Calu3 (cell line): ENCODE measurements at places on chromosomes 3 and 15. TPM values are rescaled to one million over a fixed set of nuclear protein-coding genes. Genes with fewer than 3 reads are reported as not detected.

GRCh38 chr3:32403663-32404062 is 12.0 kb downstream of the CMTM7 start:
- H3K4me1 ChIP-seq: peaks cover 80% of the 10 kb centered on the region
- H3K27ac ChIP-seq: peak overlapping the region; percentile 98
- H3K27me3 ChIP-seq: no peaks in the 10 kb centered on the region

- H3K4me3 ChIP-seq: peak overlapping the region; percentile 47
- H3K36me3 ChIP-seq: peaks cover 5% of the 10 kb centered on the region
- DNase-seq: peak; percentile 43
- H3K4me1 ChIP-seq: peaks cover 38% of the 10 kb centered on the region
Observed at GRCh38 chr3:64908251-64908685, 220.5 kb upstream of the ADAMTS9 start.

The LIPC gene
- total RNA-seq: 0.49 TPM in 1 of 2 replicates, not detected in the other

The HSPBAP1 gene
- total RNA-seq: 8.1 and 8.9 TPM in 2 replicates

- H3K4me3 ChIP-seq: no peak overlapping the region
- peaks cover 45% of the 10 kb centered on the region for H3K4me1 ChIP-seq
- H3K27ac ChIP-seq: no peak overlapping the region
- no peaks in the 10 kb centered on the region for H3K27me3 ChIP-seq
- DNase-seq: no peak
- H3K36me3 ChIP-seq: no peaks in the 10 kb centered on the region
Observed at GRCh38 chr15:65956899-65957298, 87.6 kb downstream of the RAB11A start.

GRCh38 chr15:38226608-38227266 is 25.9 kb upstream of the SPRED1 start:
- H3K27ac ChIP-seq: no peak overlapping the region
- H3K27me3 ChIP-seq: no peaks in the 10 kb centered on the region
- H3K36me3 ChIP-seq: no peaks in the 10 kb centered on the region
- peak; percentile 65 for DNase-seq
- H3K4me1 ChIP-seq: no peaks in the 10 kb centered on the region

DNA sequence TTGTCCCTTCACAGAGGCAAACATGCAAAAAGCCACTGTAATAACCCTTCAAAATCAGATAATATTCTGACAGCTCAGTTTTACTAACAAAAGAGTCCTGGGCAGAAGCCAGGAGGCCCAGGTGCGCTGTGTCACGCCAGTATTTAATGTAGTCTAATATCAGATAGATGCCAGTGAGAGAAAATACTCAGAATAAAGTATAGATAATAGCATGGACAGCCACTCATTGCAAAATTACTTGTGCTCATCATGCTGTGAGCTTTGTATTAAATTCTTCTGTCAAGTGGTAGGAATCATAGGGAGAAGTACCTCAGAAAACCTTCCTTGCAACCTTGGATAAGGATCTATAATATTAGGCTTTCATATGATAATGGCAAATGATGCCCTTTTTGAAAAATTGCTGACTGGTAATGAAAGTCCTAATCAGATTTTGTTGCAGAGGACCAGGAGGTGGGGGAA is 1154.3 kb downstream of the ROBO1 start:
- H3K4me1 ChIP-seq: no peaks in the 10 kb centered on the region
- H3K36me3 ChIP-seq: no peaks in the 10 kb centered on the region
- no peaks in the 10 kb centered on the region for H3K27me3 ChIP-seq
- H3K27ac ChIP-seq: no peak overlapping the region
- H3K4me3 ChIP-seq: no peak overlapping the region

DNA sequence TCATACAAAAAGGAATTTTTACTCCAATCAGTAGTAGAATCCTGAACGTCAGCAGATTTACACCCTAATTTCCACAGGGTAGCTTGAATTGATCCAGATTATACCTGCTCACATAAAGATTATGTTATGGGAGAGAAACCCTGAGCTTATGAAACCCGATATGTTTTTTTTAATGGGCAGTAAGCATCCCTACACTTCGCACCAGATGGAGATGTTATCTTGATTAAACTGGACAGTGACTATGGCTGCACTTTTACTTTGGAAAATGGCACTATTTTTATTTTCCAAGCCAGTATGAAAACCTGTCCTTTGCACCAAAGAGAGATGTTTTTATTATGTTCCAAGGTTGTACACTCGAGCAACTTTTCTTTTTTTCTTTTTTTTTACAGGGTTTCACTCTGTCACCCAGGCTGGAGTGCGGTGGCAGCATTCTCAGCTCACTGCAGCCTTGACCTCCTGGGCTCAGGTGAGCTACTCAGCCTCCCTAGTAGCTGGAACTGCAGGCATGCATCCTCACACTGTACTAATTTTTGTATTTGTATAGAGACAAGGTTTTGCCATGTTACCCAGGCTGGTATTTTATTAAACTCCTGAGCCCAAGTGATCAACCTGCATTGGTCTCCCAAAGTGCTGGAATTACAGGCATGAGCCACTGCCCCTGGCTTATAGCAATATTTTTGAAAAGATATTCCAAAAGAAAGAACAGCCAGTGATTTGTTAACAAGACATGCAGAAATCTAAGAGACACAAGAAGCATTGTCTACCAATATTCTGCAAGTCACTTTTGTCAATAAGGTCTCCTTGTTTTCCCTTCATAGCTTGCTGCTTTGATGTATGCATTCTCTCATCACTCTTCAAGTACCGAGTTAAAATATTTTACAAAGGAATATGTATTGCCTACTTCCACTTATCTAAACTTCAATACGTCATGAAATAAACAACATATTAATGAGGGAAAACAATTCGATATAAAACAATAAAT is 1412.6 kb downstream of the ZPLD1 start:
- no peaks in the 10 kb centered on the region for H3K36me3 ChIP-seq
- H3K4me3 ChIP-seq: no peak overlapping the region

- H3K36me3 ChIP-seq: peaks cover 20% of the 10 kb centered on the region
- H3K4me3 ChIP-seq: no peak overlapping the region
- no peaks in the 10 kb centered on the region for H3K27me3 ChIP-seq
Observed at GRCh38 chr15:39586387-39587095, 5.7 kb downstream of the THBS1 start.

The CPEB1 gene
- 5.3 and 7.6 TPM in 2 replicates for total RNA-seq

DNA sequence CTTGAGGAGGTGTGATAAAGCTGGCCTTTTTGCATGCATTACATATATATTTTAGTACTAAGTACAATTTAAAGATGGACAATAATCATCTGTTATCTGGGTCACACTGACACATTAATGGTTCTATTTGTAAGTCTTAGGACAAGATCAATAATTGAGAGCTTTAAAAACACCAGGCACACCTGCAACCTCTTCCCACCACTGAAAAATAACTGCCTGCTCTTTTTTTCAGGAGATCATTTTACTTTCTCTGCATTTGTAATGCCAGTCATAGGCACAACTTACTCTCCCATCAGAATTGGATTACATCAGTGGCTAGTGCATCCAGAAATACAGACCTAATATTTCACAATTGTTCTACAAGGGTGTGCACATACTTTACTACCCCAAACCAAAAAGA is 149.8 kb downstream of the MECOM start:
- no peak overlapping the region for H3K27ac ChIP-seq
- H3K4me1 ChIP-seq: no peaks in the 10 kb centered on the region
- H3K36me3 ChIP-seq: no peaks in the 10 kb centered on the region
- H3K27me3 ChIP-seq: no peaks in the 10 kb centered on the region
- H3K4me3 ChIP-seq: no peak overlapping the region
- DNase-seq: no peak

The CAMKV gene
- total RNA-seq: 0.38 and 0.83 TPM in 2 replicates

- DNase-seq: no peak
- no peak overlapping the region for H3K27ac ChIP-seq
- H3K36me3 ChIP-seq: no peaks in the 10 kb centered on the region
- no peak overlapping the region for H3K4me3 ChIP-seq
Observed at GRCh38 chr3:153820035-153820434, 301.2 kb upstream of the ARHGEF26 start.

GRCh38 chr15:25763331-25763751 is 99.8 kb downstream of the ATP10A start:
- H3K4me3 ChIP-seq: no peak overlapping the region
- DNase-seq: peak; percentile 2
- no peaks in the 10 kb centered on the region for H3K27me3 ChIP-seq
- no peaks in the 10 kb centered on the region for H3K36me3 ChIP-seq
- no peak overlapping the region for H3K27ac ChIP-seq
- H3K4me1 ChIP-seq: no peaks in the 10 kb centered on the region

The ITIH4 gene
- total RNA-seq: 1.6 and 3.0 TPM in 2 replicates

DNA sequence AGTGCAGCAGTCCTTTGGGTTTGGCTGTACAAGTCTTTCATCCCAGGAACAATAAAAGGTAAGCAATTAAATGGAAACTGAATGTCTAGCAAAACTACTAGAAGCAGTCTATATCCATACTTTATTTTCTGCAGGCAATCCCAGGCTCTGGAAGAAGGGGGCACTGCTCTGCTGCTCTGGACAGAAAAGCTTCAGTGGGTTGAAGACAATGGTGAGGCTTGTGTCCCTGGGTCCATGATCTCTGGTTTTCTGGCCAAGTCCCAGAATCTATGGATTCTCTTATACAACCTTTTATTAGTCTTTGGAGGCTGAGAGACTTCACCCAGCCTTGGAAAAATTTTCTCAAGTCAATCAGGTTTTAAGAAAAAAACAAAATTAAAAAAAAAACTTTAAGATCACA is 35.6 kb downstream of the SCAP start:
- no peak for DNase-seq
- H3K27ac ChIP-seq: no peak overlapping the region
- H3K27me3 ChIP-seq: no peaks in the 10 kb centered on the region

DNA sequence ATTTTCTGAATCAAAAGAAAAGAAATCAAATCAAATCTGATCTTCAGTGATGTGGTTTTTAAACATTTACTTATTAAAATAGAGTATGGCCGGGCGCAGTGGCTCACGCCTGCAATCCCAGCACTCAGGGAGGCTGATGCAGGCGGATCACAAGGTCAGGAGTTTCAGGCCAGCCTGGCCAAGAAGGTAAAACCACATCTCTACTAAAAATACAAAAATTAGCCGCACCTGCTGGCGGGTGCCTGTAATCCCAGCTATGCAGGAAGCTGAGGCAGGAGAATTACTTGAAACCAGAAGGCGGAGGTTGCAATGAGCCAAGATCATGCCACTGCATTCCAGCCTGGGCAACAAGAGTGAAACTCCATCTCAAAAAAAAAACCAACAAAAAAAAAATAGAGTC is 169.1 kb downstream of the ULK4 start:
- no peak overlapping the region for H3K4me3 ChIP-seq
- no peaks in the 10 kb centered on the region for H3K36me3 ChIP-seq
- H3K27ac ChIP-seq: no peak overlapping the region
- H3K4me1 ChIP-seq: no peaks in the 10 kb centered on the region
- H3K27me3 ChIP-seq: no peaks in the 10 kb centered on the region

DNA sequence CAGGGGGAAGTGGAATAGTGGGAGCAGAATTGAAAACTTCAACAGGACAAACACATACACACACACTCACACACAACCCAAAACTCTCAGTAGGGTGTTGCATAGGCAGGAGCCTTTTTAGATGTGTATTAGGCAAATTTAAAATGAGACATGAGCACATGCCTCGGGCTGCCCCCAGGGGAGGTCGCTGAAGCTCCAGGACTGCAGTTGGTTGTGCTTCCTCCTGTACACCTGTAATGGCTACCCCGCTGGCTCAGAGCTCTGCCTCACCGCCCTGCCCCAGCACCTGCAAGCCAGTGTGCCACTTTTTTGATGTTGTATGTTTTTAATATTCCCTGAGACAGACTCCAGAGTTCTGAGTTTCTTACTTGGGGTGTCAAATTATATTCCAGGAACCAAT is 303.4 kb upstream of the NR2E3 start:
- no peak for DNase-seq
- H3K4me1 ChIP-seq: peaks cover 3% of the 10 kb centered on the region
- no peaks in the 10 kb centered on the region for H3K36me3 ChIP-seq
- no peak overlapping the region for H3K4me3 ChIP-seq
- no peak overlapping the region for H3K27ac ChIP-seq

DNA sequence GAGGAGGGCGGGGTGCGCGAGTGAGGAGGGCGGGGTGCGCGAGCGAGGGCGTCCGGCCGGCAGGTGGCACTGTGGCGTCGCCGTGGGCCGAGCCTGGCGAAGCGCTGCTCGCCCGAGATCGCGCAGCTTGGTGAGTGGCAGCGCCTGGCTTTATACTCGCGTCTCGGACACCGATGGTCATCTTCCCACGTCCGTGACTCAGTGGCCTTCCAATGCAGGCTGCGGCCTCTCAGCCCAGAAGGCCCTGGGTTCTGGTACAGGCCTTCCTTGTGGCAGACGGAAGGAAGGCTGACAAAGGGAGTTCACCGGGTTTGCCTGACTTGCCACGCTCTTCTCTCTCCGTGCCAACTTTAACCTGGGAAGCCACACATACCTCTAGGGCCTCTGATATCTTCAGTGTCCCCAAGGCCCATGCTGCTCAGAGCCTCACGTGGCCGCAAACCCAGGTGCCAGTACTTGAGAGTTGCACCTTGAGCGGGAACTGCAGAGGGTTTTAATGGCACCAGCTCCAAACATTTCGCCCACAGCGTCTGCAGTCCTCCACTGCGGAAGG is 195.3 kb upstream of the LYSMD4 start:
- H3K36me3 ChIP-seq: peaks cover 13% of the 10 kb centered on the region
- H3K4me1 ChIP-seq: no peaks in the 10 kb centered on the region
- DNase-seq: peak; percentile 86
- H3K27me3 ChIP-seq: peaks cover 43% of the 10 kb centered on the region
- H3K4me3 ChIP-seq: peak overlapping the region; percentile 66
- no peak overlapping the region for H3K27ac ChIP-seq

DNA sequence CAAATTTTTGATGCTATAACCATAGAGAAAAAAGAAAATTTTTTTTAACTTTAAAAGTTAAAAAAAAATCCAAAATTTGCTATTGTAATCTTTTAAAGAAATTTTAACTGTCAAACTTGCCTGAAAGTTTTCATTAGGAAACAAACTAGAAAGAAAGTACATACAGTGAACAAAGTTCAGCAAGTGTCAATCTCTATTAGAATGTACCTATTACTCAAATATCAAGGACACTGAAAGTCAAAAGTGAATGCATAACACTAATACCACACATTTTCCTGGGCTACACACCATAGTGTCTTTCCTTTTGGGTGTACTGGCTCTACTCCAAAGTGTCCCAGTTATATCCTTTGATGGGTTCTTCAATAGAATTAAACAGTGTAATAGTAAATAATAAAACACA is 56.8 kb downstream of the LRRFIP2 start:
- H3K36me3 ChIP-seq: no peaks in the 10 kb centered on the region
- no peaks in the 10 kb centered on the region for H3K27me3 ChIP-seq
- no peaks in the 10 kb centered on the region for H3K4me1 ChIP-seq
- H3K4me3 ChIP-seq: no peak overlapping the region

The SHF gene
- total RNA-seq: 6.0 and 7.3 TPM in 2 replicates

DNA sequence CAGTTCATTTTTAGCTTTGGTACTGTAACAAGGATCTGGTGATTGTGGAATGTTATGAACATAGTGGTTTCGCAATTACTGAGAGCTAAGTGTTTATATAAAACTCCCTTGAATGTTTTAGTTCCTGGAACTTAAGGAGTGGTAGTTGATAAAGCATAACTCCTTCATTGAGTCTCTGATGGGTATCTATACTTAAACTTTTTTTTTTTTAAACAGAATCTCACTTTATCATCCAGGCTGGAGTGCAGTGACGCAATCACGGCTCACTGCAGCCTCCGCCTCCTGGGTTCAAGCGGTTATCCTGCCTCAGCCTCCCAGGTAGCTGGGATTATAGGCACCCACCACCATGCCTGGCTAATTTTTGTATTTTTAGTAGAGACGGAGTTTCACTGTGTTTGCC is 11.3 kb downstream of the PRKCI start:
- peak overlapping the region; percentile 95 for H3K27ac ChIP-seq
- H3K27me3 ChIP-seq: no peaks in the 10 kb centered on the region
- H3K4me1 ChIP-seq: peaks cover 17% of the 10 kb centered on the region
- peak; percentile 66 for DNase-seq
